Activated naive CD4-positive, alpha-beta T cell treated with anti-CD3 and anti-CD28 coated beads for 36 hours (primary cell): ENCODE measurements at places on chromosomes 2 and 18. TPM values are rescaled to one million over a fixed set of nuclear protein-coding genes. Genes with fewer than 3 reads are reported as not detected.

GRCh38 chr2:174752403-174753037 is 11.8 kb downstream of the CHRNA1 start:
- peak; percentile 50 for DNase-seq

- no peak for DNase-seq
These were observed 6.2 kb downstream of the ANKRD23 start for GRCh38 chr2:96837575-96837974.

GRCh38 chr18:37242826-37243560 is 322.6 kb downstream of the CELF4 start:
- DNase-seq = no peak

GRCh38 chr2:140597836-140598235 is 1533.0 kb downstream of the LRP1B start:
- no peak for DNase-seq

GRCh38 chr2:76679025-76679396 is 843.2 kb downstream of the LRRTM4 start:
- no peak for DNase-seq

DNA sequence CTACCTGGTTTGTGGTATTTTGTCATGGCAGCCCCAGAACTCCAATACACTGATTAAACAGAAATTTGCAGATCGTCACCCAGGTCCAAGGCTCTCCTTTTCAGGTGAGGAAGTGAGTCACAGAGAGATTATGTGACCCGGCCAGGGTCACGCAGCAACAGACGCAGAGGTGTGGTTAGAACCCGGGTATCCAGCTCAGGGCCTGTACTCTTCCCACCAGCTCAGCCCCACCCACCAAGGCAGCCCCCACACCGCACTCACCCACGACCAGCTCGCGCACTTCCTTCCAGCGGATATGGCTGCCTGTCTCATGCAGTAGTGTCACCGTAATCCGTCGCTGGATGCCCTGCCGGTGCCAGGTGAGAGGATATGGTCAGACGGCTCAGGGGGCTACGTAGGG is 48.1 kb downstream of the AQP12A start:
- DNase-seq = peak; percentile 28

GRCh38 chr18:48834413-48835031 is 116.2 kb downstream of the SMAD7 start:
- peak; percentile 86 for DNase-seq

The SUMO1 gene
- total RNA-seq = 131 TPM

The GAD1 gene
- total RNA-seq = 0.86 TPM

The ENOSF1 gene
- total RNA-seq = 66.1 TPM

The SERPINB2 gene
- not detected for total RNA-seq

The CERS6 gene
- 9.7 TPM for total RNA-seq

The TXNDC2 gene
- total RNA-seq = not detected
